ENCODE measurements at places on chromosomes 2 and 18.

DNA sequence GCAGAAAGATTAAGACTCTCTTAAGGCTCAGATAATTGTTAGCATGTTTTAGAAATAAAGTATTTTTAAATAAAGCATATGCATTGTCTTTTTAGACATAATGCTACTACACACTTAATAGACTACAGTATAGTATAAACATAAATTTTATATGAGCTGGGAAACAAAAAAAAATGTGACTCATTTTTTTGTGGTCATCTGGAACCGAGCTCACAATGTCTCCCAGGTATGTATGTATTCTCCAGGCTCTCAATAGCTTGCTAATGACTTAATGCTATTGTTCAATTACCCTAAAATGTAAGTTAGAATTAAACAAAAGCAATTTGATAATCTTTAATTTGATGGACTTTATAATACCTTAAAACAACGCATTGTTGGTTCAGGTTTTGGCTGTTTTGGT, 167.2 kb downstream of the NUP35 start:
- no peak for DNase-seq

GRCh38 chr2:105607920-105608504, 136.7 kb upstream of the NCK2 start:
- DNase-seq = no peak

- no peak for DNase-seq
Measured at GRCh38 chr2:195494451-195494850, 162.6 kb upstream of the SLC39A10 start.

DNA sequence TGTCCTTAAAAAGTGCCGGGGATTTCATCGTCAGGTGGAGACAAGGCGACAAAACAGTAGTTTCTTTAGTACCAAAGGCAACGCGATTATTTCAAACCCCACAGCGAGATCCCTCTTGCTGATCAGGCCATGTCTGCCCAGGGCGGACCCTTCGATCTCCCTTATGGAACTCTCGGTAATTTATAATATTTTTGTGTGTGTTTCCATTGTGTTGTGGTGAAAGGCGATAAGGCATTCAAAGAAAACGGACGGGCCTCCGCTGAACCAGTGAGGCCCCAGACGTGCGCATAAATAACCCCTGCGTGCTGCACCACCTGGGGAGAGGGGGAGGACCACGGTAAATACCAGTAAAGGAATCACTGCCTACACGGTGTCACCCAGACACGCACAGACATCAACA, 1.4 kb upstream of the GAD1 start:
- DNase-seq = peak; percentile 13

- no peak for DNase-seq
Measured at GRCh38 chr18:8162802-8163201, 446.4 kb upstream of the RAB12 start.

- no peak for DNase-seq
Measured at GRCh38 chr2:201793631-201794030, 12.7 kb upstream of the CDK15 start.

GRCh38 chr2:48902521-48902920, 147.0 kb upstream of the LHCGR start:
- DNase-seq = no peak

DNA sequence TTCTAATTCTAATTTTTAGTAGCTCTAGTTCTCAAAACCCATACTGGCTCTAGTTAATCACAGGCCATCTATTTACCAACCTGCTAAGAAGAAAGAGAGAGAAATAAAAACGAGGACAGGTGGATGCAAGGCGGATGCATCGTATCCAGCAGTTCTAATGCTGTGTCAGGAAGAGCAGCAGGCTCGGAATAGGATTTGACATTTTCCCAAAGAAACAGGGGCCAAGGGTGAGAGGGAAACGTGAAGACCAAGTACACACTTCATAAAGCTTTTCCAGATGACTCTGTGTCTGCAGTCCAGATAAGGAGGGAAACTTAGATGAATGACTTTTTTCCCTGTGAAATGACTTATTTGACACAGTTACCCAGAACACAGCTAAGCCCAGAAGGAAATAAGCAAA, 117.5 kb downstream of the ESCO1 start:
- DNase-seq = no peak

DNA sequence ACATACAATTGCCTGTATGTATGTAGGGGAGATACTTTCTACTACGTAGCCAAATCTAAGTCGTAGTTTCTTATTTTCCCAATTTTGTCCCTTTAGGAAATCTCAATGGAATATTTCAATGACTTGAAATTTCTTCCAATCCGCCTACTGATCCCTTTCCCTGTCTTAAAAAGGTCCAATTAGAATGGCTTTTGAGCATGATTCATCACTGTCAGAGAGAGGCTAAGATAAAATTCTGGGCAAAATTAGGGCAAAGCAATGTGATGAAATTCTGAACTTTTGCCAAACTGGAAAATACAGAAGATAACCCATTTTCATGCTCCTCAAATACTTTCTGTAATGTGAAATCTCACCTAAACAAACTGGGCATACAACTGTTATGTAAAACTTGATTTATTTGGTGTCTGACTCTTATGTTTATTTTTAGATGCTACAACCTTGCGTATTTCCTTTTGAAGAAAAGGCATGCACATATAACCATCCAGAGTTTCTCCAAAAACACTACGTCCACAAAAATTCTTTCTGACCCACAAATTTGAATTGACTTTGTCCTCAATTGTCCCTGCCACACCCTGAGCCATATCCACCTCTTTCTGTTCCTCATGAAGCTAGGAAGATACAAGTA, 147.1 kb downstream of the IKZF2 start:
- no peak for DNase-seq

DNA sequence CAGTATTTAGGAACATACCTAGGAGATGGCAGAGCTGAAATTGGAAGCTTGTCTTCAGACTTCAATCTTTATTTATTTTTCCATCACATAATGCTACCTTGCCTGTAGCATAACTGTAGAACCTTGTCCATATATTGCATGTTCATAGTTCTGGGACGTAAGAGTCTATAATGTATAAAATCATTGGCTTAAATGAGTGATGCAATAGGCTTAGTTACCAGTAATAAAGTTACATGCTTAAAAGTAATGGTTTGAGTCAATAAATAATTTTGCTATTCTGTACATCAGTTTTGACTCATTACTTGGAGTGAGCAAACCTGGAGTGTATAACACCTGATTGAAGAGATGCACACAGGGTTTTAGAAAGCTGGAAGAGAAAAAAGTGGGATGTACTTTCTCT, 229.3 kb downstream of the CDCA7 start:
- DNase-seq = no peak

DNA sequence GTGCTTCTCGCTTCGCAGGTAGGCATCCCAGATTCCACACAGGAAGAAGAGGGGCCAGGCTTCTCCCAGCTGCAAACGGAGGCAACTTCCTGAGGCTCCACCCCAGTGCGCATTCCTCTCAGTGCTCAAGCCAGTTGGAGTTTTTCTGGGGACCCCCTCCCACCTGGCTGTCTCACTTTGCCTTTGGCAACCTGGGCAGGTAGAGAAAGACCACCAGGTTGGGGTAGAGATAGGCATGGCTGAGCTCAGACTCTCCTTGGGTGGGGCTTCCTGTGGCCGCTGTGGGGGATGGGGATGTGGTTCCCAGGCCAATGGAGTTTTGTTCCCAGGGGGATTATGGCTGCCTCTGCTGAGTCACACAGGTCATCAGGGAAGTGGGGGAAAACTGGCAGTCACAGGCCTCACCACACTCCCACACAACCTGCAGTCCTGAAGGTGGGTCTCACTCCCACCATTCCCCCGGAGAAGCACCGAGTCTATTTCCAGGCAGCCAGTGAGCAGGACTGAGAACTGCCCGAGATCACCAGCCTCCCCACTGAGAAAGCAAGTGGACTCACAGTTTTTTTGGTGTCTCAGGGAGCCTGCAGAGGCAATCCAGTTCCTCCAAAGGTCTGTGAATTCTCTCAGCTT, 38.1 kb downstream of the SLC39A10 start:
- no peak for DNase-seq

All from brain (organoid and tissue), 16 donors.